ENCODE measurements at places on chromosomes 6 and 20.

DNA sequence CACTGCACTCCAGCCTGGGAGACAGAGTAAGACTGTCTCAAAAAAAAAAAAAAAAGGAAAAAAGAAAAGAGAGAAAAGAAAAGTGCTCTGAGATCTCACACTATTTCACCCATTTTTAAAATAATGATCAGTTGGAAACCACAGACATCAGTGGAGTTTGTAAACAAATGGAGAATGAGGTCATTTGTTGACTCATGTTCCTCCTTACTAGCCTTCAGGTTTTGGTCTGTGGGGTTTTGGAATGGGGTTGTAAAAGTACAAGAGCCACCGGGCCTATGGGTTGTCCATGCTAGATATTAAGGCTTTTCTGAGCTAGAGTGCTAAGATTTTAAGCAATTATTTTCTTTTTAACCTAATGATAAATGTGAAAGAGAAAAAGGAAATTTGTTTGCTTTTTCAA, 104.4 kb upstream of the PRL start:
- DNase-seq, result no peak

DNA sequence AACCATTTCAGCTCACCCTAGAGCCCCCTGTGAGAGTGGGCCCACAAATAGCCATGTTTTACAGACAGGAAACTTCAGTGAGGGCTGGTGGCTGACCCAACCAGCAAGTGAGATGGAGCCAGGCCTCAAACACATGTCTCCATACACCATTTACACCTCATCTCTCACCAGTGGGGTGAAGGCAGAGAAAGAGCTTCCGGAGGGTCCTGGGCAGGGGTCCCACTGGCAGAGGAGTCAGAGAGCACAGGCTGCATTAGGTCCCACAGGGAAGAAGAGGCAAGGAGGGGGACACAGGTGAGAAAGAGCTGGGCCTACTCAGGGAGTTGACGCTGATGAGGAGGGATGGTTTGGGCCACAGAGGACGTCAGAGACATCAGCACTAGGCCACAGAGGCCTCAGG, 172.6 kb downstream of the VEGFA start:
- no peak for DNase-seq

DNA sequence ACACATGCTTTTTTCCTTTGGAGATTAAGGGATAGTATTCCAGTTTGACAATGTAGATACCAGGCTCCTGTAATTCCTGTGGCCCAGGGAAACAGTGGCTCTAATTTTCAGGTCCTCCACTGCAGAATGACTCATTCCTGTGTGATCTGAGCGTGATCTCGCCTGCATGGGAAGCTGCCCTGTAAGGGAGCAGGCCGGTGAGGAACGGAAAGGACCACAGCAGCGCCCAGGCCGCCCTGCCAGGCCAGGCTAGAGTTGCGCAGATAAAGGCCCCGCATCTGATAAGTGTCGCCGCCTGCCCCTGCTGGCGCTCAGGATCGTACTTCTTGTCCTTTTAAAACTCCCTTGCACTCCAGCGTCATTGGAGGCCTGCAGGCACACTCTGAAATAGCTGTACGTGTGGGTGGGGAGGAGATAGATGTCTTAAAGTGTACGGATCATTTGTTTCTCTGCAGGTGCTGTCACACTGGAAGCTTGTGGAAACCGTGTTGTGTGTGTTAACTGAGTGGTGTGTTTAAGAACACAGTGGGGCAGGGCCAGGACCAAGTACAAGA, 60.7 kb downstream of the SYNJ2 start:
- DNase-seq, result no peak

GRCh38 chr20:31664696-31665354, 27.1 kb downstream of the COX4I2 start:
- no peak for DNase-seq

- no peak for DNase-seq
These were observed 581.8 kb downstream of the CD109 start for GRCh38 chr6:74277777-74278186.

All from activated T-cell treated with anti-CD3 and anti-CD28 coated beads for 48 hours (primary cell).